ENCODE measurements at places on chromosomes 7 and 10.

DNA sequence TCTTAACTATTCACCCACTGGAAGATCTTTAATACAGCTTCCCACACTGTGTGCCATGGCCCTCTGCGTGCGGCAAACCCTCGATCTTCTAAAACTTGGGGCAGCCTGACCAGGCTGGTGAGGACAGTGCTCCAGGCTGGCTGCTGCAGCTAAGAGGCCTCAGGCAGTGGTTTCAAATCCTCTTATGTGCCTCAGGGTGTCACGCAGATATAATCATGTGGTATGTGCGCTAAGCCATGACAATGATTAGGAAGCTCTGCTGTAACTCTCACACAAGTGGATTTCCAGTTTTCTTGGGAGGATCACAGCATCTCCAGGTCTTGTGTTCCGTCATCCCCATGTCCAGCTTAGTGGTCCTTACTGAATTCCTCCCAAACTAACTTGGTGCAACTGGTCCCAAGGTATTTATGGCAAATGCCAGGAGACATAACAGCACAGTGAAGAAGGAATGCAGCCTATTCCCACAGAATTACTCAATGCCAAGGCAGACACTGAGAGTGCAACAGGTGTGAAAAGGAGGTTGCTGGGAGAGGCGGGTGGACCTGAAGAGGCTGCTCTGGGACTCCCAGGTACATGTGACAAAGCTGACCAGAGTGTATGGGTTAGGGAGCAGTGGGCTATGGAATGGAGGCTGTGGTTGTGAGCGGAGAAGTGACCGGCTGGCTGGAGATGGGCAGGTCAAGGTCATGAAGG is 2.3 kb downstream of the HPS1 start:
- no peak for DNase-seq

DNA sequence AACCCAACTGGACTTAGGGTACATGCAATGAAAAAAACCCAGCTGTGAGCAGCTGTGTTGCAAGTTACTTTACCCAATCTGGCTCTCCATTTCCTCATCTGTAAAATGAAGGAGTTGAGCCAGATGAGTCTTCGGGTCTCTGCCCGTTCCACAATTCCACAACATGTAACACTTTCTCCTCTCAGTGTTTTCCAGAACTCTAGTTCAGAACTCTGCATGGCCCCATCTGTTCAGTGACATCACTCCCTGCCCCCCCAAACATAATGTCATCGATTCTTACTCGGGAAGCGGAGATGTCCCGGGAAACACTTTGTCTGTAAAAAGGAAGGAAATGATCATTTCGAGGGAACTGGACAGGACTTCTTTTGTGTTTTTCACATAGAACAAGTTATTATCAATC is 2.5 kb downstream of the SH3PXD2A start:
- no peak for DNase-seq

DNA sequence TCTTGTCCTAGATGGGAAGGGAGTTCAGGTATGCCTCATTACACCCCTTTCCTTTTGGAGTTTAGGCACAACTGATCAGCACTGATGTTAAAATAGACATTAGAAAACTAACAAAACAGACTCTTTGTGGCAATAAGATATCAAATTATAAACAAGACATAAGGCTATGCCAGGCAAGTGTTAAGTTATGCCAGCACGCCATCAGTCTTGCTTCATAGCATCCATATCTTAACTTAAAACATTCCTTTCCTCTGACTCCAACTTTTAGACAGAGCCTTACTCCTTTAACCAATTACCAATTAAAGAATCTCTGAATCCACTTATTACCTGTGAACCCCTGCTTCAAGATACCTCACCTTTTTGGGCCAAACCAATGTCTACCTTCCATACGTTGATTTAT is 126.2 kb upstream of the ETV1 start:
- DNase-seq, result no peak

DNA sequence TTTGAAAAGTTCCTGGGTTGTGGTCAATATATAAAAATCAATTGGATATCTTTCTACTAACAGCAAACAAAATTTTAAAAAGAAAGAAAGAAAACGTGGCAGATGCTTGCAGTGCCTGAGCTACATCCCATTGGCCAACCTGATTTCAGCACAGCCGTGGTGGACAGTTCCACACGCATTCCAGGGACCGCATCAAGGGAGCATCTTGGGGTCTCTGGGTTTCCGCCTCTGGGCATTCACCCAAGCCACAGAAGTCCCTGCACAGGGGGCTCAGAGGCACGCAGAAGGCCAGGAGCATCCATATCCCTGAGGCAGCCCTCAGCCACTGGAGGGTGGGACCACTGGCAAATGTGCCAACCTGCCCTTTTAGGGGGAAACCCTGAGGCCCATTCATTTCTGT is 254.5 kb upstream of the RNF32 start:
- no peak for DNase-seq

GRCh38 chr7:143041346-143041745 is 10.8 kb upstream of the OR6V1 start:
- no peak for DNase-seq

GRCh38 chr7:141700848-141701371 is 1.1 kb downstream of the DENND11 start:
- DNase-seq, result no peak

GRCh38 chr10:26334932-26335573 is 103.1 kb upstream of the APBB1IP start:
- no peak for DNase-seq

DNA sequence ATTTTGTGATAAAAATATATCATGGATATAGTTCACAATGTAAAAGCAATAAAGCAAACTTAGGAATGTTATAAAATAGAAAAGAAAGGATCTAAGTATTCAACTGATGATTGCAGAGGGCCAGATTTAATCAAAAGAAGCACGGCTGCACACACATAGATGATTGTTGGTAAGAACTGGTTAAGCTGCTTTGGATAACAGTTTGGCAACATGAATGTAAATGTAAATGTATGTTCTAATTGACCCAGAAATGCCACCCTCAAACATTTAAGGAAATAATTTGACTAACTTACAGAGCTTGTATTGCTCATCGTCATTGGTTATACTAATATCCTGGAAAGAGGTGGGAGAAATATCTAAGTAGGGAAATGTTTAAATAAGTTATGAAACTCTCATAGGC is 13.1 kb downstream of the ZNF485 start:
- DNase-seq, result no peak

GRCh38 chr7:92508946-92509345 is 19.4 kb downstream of the PEX1 start:
- DNase-seq, result no peak

DNA sequence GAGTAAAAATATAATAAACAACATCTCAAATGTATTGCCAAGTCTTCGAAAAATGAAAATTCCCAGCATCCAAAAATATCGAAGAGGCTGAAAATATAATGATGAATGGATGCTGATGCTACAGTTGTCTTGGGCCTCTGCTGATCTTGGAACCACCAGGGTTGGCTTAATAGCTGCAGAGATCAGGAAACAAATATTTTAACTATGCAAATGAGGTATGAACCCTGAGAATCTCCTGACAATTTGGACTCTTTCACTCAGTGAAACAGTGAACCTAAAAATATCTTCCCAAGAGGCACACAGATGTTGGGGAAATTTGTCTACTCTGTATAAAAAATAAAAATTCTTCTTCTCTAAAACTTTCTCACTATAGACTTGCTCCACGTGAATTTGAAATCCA is 97.7 kb upstream of the EGFR start:
- DNase-seq, result no peak

DNA sequence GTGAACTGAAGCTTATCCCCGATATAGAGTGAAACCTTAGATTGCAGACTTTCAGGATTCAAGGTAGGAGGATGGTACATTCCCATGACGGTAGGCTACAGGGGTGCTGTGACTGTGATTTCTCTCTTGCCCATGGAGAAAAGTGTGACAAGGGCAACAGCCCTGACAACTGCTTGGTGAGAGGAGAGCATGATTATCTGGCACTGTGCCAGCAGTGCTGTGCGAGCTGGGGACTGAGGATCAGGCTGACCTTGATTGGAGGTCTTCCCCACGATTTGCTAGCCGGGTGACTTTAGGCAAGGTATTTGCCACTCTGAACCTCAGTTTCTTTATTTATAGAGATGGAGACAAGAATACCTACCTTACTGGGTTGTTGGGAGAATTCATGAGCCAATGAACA is 229.5 kb downstream of the PTEN start:
- no peak for DNase-seq

DNA sequence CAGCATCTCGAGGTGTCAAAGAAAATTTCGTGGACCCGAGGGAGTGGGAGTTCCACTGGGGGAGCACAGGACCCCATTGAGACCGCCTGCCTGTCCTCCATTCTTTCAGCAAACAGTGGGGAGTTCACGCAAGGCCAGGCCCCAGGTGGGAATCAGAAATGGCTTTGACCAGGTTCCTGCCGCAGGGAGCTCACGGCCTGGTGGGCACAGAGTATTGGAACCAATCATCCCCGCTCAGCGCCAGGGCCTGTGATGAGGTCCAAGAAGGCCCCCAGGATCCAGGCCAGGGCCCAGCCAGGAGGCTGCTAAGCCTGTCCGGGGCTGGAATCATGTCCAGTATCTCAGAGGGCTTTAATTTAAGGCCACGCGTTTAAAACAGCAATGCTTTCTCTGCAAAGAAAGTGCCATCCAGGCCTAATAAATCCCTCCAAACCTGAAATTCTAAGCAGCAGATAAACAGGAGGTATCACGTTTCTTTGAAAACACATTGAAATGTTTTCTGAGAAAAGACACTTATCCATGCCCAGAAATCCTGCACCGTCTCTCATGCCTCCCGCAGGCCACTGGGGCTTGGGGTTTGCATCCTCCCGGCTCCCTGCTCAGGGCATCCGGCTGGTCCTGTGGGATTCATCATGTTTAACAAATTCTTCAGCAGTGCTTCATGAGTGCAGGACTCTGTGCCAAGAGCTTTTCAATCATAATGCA is 125.7 kb downstream of the OAT start:
- DNase-seq, result no peak

DNA sequence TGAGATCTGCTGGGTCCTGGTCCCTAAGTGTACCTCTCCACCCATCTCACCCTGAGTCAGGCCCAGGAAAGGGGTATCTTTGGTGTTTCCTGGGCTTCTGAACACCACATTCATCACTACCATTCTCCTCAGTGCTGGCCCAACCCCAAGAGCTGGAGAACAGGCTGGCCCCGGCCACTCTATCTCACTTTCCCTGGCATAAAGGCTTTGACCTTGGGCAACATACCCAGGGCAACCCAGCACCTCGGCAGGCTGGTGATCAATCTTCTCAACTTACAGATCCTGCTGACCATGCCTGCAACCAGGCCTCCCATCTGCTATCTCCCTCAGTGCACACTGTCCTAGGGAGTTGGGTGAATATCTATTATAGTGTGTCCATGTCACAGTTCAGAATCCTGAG is 2.1 kb downstream of the VSIR start:
- no peak for DNase-seq

GRCh38 chr7:48139459-48139858 is 31.8 kb upstream of the ABCA13 start:
- no peak for DNase-seq

- DNase-seq, result no peak
These were observed 16.7 kb upstream of the ZNF862 start for GRCh38 chr7:149821191-149822148.

GRCh38 chr10:123297175-123297574 is 143.0 kb downstream of the BUB3 start:
- DNase-seq, result no peak

GRCh38 chr10:121851786-121852185 is 76.0 kb downstream of the ATE1 start:
- no peak for DNase-seq

- no peak for DNase-seq
These were observed 50.9 kb downstream of the DOCK1 start for GRCh38 chr10:126955934-126956711.

DNA sequence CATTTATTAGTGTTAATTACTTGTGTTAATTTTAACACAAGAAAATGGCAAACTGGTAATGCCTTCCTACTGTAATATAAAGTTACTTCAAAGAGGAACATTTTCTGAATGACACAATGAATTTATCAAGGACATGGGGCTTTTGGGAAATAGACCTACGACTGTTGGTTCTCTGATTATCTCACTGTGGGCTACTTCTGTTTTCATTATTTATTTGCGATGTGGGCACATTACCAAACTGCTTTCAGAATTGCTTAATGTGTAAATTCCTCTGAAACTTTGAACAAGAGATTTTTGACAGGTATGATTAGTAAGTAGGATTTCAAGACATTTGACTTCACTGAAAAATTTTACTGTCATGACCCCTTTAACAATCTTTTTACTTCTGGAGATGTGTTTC is 535.6 kb downstream of the CNTNAP2 start:
- DNase-seq, result no peak

All from pulmonary artery endothelial cell (primary cell).